ENCODE measurements at places on chromosomes 5 and 9.

GRCh38 chr5:113437111-113437510 lies 2.3 kb upstream of the TSSK1B start:
- no peak for DNase-seq

- no peak for DNase-seq
Observed at GRCh38 chr9:69207503-69207902, 33.4 kb downstream of the TJP2 start.

GRCh38 chr9:98218562-98219363 lies 26.3 kb upstream of the CORO2A start:
- DNase-seq = no peak

GRCh38 chr5:77851176-77852067 lies 75.3 kb upstream of the TBCA start:
- DNase-seq = peak; percentile 63

GRCh38 chr5:173721601-173722232 lies 105.3 kb upstream of the BOD1 start:
- no peak for DNase-seq

DNA sequence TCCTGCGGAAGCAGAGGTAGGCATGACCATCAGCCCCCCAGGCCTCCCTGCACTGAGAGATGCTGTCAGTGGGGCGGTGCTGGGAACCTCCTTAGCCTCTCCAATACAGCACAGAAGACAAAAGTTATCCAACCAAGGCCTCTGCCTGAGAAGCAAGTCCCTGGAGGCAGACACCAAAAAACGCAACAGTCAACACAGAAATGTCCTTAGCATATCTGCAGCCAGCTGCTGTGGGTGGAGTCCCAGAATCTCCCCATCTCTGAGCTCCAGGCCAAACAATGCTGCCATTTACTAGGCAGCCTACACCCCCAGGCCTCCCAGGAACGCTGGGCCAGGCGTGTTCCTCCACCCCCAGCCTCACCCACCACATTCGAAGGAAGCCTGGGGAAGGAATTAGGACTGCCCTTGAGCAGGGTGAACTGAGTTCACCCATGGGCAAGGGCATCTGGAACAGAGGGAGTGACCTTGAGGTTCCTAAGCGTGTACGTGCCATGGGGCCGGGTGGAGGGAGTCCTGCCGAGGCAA lies 43.7 kb downstream of the STK10 start:
- peak; percentile 51 for DNase-seq

GRCh38 chr9:113580041-113580953 lies 116.8 kb downstream of the RGS3 start:
- DNase-seq = peak; percentile 62

GRCh38 chr5:117455236-117456233 lies 880.9 kb upstream of the SEMA6A start:
- no peak for DNase-seq

DNA sequence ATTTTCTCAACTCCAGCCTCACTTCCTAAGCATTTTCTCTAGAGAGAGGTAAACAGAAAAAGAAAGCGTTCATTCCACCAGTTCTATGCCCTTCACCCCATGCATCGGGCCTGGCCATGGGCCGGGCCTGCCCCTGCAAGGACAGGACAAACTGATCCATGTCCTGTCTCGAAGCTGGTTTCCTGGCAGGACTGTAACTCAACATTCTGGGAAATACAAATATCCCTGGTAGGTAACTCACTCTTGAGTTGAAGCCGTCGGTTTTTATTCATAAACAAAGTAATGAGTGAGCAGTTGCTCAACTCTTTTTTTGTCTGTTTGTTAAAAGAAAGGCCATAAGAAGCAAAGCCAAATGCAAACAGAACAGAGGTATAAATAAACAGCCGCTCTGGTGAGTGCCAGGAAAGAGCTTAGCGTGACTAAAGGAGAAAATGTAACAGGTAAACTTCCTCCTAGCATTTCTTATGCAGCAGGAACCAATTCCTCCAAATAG lies 64.4 kb upstream of the DNAH5 start:
- DNase-seq = no peak

- no peak for DNase-seq
Observed at GRCh38 chr5:53089481-53089991, 20.0 kb downstream of the MOCS2 start.

DNA sequence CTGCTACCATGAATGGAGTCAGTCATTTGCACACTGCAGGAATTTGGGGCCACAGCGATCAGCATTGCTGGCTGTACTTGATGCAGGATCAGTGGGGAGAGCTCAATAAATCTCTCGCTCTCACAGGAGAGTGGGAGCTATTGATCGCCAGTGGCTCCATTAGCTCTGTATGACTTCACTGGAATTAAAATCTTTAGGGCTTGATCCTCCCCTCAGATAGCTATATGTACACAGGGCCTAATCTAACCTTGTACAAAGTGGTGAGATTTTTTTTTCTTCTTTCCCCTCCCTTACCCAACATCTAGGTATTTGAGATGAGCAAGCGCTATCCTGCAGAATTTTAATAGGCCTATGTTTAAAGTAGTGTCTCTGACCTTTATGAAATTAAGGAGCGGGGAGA lies 84.9 kb downstream of the IZUMO3 start:
- DNase-seq = no peak

GRCh38 chr5:90475436-90475980 lies 844 bp downstream of the POLR3G start:
- DNase-seq = no peak

DNA sequence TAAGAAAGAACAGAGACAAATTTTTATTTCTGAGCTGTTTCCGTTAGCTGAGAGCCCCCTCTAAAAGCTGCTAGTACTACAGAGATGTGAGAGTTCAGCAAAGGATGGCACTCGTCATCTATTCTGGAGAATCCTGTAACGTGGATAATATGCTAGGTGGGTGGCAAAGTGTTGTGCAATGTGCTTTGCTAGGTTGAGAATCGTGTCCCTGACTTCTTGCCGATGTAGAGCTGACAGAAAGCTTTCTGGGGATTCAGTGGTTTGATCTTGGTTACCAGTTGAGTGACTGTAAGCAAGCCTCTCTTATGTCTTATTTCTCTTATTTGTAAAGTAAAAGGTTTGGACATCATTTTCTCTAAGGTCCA lies 298.3 kb upstream of the ACTBL2 start:
- DNase-seq = peak; percentile 72

- no peak for DNase-seq
Observed at GRCh38 chr9:2154731-2155130, 139.6 kb downstream of the SMARCA2 start.

- no peak for DNase-seq
Observed at GRCh38 chr5:9209846-9210492, 335.9 kb downstream of the SEMA5A start.

GRCh38 chr5:113187906-113188305 lies 211.3 kb downstream of the DCP2 start:
- DNase-seq = no peak

- no peak for DNase-seq
Observed at GRCh38 chr5:72497823-72498222, 9.4 kb downstream of the ZNF366 start.

DNA sequence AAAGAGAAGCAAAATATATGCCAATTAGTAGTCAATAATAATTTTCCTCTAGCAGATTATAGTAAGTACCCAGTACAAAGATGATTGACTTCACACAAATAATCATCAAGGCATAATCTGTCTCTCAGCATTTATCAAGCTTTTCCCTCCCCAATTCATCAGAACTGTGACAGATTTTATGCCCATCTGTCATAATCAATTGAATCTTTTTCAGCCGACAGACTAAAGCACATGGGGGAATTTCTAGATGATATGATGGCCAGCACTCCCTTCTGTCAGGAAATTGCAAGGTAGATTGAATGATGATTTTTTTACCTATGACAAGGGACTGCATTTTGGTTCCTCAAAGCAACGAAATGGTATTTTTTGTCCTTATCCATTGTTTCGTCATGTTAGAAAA lies 227.1 kb upstream of the CYLC2 start:
- no peak for DNase-seq

DNA sequence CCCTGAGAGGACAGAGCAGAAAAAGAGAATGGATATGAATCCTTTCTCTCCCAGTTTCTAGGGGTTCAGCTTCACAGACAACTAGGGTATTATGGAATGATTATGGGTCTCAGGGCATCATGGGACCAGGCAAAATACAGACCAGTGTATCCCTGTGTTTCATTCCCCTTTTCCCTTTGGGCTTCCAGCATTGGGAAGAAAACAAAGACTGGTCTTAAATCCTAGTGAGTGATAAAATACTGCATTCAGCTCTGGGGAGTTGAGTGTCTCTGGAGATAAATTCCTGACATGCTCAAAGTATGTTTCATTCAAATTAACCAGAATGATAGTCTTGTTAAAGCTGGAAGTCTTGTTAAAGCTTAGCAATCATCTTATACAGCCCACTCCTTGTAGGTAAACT lies 2.4 kb upstream of the POU4F3 start:
- no peak for DNase-seq

DNA sequence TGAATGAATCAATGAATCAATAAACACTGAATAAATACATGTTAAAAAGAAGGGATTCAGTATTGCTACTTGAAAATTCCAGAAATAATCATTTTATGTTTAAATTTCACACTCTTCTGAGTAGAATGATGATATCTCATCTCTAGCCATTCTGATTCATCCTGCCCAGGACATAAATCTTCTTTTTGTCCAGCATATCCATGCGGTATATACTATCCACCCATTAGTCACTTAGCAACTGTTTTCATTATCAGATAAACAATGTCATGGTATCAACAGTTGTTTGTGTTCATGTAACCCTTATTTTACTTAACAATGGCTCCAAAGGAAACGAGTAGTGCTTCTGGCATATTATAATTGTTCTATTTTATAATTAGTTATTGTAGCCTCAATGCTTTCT lies 432.4 kb upstream of the SMC2 start:
- DNase-seq = no peak

DNA sequence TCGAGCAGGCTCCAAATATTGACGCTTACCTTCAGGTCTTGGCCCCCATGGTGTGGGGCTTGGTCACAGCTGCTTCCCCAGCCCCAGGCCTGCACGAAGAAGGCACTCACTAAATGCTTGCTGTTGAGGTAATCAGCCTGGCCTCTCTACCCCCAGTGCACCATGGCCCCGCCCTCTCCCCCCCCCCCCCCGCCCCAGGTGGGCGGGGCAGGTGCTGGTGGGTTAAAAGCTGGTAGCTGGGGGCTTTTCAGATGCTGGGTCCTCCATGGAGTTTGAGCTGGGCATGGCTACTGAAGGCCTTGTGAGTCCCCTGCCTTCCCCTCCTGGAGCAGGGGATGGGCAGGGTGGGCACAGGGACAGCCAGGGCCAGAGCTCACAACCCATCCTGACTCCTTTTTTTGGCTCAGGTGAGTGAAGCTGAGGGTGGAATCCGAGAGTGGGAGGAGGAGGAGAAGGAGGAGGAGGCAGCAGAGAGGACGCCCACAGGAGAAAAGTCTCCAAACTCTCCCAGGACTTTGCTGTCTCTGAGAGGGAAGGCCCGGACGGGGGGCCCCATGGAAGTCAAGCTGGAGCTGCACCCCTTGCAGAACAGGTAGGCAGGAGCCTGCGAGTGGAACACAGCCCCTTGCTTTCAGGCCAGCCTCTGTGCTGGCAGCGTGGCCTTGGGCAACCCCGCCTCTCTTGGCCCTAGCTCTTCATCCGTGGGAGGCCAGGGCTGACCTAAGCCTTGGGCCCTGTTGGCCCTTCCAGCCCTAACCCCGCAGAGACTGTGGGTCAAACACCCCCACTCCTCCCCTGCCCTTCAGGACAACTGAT lies 4.4 kb upstream of the TSPAN17 start:
- no peak for DNase-seq

GRCh38 chr5:9977070-9977469 lies 272.6 kb downstream of the ATPSCKMT start:
- no peak for DNase-seq

DNA sequence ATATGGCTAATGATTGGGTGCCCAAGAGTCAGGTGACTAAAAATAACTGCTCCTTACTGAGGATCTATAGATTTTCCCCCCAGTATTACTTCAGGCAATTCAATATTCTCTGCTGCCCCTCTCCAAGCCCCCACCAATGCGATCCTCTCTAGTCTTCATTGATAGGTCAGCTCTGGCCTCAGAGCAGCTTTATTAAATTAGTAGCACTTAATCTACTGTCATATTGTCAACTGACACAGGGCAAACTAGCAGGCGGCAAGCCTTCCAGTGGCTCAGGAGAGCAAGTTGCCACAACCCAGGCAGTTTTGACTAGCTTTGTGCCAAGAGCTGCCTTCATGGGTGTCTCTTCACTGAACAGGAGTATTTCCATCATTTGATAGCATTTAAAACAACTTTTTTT lies 462.9 kb downstream of the BNC2 start:
- DNase-seq = no peak

Measured in putamen (tissue), 1 donor.